ENCODE measurements at places on chromosomes 6 and 20.

DNA sequence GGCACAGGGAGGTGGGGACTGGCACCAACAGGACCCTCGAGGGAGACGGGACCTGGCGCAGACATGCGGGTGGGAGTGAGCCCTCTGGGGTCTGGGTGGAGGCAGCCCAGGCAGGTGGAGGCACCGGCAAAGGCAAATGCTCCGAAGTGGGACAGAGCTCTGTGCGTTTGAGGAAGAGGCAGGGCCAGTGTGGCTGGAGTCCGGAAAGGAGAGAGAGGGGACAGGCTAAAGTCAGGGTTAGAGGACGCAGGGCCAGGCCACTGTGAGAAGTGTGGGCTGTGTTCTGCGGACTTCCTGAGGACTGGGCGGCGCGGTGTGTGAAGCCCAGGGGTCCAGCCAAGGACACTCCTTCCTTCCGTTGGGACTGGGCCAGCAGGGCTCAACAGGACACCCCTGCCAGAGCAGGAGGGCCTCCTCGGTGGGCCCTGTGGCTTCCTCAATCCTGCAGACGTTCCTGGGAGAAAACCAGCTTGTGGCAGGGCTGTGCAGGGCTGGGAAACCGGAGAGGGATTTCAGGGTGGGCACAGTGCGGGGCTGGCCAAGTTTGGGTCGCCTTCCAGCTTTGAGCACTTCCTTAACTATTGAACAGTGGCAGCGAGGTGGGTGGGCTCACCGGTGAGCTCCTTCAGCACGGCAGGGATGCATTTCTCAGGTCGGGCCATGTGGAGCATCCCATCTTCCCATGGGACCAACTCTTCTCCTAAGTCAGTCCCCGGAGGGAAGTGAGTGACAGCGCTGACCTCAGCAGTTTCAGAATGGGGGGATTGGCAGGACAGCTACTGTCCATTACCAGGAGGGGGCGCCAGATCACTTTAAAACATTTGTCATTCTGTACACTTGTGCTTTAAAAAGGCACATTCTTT is 22.5 kb downstream of the MOCS3 start:
- peak; percentile 27 for DNase-seq

DNA sequence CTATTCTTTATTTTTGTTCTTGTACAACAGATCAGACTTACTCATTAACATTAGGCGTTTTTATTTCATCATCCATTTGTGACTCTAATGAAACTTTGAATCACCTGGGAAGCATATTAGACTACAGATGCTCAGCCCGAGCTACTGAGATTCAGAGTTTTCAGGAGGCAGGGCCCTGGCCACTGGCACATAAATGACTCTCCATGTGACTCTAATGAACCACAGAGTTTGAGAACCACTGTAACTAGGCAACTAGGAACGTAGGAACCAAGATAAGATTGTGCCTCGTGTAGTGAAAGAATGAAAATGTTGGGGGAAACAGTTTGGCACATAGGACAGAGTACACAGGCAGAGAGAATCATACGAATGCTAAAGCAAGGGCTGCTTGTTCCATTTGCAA is 405.9 kb upstream of the BTBD3 start:
- DNase-seq = no peak

- DNase-seq = no peak
Observed at GRCh38 chr20:62769346-62770071, 26.8 kb upstream of the MRGBP start.

GRCh38 chr6:158131926-158132325 is 36.1 kb downstream of the SERAC1 start:
- DNase-seq = no peak

GRCh38 chr6:116941727-116942126 is 64.7 kb downstream of the RFX6 start:
- DNase-seq = no peak

- DNase-seq = no peak
Observed at GRCh38 chr20:33992145-33992922, 1.4 kb upstream of the RALY start.

GRCh38 chr20:5214826-5215225 is 88.0 kb downstream of the CDS2 start:
- DNase-seq = no peak

DNA sequence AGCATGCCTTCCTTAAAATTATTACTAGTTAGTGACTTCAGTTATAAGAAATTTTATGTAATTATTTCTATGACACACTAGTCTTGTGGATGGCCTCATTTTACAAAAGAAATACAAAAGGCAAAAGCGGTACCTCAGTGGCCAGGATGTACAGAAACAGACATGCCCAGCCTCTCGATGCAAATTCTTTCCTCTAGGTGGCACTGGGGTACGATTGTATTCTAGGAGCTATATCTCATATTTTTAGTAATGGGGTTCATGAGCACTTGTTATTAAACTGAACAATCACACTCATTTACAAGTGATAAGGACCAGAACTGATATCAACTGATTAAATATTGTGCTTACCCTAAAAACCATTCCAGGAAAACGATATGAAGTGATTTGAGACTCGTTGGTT is 59.8 kb downstream of the SOD2 start:
- DNase-seq = no peak

- no peak for DNase-seq
Observed at GRCh38 chr6:133396984-133397348, 155.8 kb downstream of the EYA4 start.

DNA sequence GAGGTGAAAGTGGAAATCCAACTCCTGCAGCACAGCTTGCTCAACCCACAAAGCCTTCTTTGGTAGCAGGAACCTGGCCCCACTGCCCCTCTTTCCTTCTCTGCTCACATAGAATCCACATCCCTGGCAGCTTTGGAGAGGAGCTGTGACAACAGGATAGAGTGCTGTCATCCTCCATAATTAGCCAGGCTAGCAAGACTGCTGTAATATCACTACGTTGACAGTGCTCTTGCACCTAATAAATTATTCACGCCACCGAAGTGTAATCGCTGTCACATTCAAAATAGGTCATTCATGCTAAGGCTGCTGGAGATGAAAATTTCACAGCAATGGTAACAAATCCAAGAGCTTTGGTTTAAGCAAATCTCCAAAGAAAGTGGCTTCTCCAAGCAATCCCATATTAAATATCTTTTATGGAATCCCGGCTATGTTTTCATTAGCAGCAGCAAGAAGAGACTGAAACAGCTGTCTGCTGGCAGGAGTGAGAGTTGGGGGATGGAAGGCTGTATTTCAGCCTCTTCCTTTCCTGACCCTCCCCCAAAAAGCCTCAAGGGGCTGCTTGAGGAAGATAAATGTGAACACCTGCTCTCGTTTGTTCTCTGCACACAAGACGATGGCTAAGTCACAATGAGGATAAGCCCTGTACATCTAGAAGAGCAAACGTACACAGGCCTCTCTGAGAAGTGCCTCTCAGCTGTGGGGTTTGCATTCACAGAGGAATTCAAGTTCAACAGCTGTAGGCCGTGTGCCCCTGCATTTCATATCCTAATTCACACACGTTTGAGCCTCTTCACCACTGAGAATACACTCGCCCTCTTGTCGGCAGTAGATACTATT is 16.5 kb downstream of the RIPOR2 start:
- no peak for DNase-seq

DNA sequence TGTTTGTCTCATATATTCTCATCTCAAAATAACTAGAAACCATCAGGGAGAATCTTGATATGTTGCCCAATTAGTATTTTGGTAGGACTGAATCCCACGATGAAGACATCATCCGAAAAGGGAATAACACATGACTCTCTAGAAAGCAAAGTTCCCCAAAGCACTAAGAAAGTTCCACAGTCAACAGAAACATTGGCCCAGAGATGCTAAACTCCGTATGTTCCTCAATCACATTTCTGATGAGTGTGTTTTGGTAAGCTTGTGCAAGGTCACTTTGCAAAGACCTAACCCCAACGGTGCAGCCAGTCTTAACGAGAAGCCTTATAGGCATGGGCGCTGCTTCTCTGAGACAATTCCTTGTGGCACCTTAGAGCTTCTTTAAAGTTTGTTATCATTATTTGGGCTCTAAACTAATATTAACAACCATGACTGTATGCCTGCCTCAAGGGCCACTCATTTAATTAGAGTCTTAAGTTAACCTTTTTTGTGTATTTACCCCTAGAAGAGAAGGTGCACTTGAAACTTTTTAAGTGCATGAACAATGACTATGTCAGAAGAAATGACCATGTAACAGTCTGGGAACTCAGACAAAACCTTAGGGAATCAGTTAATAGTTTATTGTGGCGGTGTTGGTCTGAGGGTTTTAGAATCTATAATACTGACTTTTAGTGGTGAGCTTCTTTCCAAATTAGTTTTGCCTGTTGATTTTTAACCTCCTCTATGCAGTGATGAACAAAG is 202.0 kb upstream of the RAB32 start:
- no peak for DNase-seq

GRCh38 chr6:131636880-131637792 is at the start of gene ENPP3:
TSS of gene ENPP3 (plus strand) at chr6:131637302. CDS start at chr6:131637385, 83 bp downstream.
- no peak for DNase-seq

- no peak for DNase-seq
Observed at GRCh38 chr6:53639520-53639919, 26.0 kb downstream of the KLHL31 start.

DNA sequence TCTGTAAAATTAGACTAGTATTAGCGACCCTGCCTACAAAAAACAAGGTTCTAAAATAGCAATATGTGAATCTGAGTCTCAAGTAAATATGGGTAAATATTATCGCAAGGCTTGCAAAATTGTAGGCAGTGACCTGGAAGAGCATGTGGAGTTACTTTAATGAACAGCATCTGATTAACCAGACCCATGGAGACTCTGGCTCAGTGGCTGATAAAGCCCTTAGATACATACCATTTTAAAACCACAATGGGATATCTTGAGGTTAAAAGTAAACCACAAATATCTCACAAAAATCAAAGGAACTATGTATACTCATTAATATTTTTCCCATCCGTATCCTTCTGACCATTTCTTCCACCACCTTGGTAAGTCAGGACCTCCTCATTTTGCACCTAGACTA is 187.0 kb downstream of the MTFR2 start:
- DNase-seq = peak; percentile 63

DNA sequence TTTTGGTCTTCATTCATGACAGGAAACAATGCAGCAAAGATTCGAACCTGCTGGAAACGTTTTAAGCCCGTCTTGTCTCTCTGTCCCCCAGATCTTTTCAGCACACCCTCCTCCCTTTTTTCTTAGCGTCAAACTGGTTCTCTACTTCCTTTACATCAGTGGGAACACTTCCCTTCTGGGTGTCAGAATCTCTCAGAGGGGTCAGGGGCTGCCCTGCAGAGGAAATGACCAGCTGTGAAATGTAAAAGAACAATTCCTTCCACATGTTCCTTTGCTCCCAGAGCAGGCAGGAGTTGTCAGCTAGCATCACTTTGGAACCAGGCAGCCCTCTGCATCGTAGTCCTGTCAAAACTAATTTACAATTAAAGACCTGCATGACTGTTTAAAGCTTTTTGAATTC is 619.0 kb downstream of the TFAP2A start:
- no peak for DNase-seq

DNA sequence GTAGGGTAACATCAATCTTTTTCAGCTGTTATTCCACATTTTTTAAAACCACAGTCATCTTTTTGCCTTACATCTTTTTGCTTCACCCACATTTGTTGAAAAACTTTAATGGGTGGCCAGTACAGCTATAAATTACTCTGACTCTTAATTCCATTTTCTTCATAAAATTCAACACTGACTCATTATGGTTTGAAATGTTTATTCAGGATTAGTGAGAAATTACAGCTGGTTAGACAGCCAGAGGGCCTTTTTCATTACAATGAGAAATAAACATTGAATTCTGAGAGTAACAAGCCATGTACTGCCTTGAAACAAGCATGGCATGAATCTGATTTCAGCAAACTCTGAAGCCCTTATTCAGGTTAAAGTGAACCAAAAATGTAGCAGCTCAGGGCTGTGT is 19.5 kb downstream of the NDUFAF4 start:
- peak; percentile 32 for DNase-seq

DNA sequence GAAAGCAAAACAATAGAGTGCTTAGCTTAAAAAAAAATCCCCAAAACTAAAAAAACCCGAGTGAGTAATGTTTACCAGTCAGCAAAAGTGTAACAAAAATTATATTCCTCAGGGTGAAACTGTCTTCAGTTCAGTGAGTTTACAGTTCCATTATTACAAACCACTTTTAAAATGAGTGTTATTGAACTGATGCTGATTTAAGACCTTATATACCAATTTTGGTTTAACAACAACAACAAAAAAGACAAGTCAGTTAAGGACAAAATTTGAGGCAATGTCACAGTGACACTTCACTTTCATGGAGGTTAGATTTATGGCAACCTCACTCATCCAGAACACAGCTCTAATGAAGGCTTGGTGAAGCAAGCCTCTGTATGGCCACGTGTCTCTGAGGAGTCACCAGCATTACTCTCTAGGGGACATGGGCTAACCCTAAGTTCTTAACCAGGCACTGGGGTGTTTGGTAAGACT is 630.8 kb downstream of the PHF3 start:
- no peak for DNase-seq

DNA sequence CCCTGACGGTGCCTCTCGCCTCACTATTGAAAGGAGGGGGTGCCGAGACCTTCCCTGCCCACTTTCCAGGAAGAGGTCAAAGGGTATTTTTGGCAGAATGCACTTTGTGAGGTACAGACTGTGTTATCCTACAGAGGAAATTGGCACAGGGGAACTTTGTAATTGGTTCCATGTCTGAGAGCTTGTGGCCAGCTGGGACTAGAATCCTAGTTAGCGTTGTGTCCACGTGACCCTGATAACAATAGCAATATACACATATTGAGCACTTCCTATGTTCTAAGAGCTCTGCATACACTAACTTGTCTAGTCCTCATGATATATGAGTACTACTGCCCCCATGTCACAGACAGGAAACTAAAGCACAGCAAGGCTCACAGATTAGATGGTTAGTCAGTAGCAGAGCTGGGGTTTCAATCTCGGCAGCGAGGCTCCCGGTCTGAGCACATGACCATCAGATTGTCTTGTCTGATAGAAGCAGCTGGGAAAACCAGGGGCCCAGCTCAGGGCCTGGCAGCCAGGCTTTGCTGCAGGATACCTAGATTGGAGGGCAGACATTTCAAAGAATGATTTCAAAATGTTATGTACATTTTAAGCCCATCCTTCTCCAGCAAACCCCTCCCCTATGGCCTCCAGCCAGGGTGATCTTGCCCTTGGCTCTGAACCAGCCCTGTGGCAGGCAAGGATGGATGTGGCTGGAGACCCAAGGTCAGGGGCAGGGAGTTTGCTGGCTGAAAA is 1.4 kb downstream of the MAPK13 start:
- DNase-seq = peak; percentile 10

GRCh38 chr20:5933802-5934436 is 16.4 kb downstream of the TRMT6 start:
- no peak for DNase-seq

DNA sequence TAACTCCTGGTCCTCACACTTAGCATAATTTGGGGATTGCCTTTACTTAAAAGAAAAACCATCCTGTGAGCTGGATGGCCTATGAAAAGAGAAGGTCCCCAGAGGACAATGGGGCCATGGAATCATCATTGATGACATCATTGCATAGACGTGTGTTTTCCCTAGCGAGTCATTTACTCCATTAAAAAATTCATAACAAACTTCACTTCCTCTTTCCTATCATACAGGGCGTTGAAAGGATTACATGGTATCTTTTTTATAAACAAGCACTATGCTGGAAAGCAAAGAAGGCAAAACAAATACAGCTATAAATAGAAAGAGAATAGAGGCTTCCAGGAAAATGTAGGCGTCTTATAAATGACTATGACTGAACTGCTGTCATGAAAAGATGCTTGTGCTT is 11.3 kb upstream of the COL12A1 start:
- DNase-seq = no peak

GRCh38 chr20:13373400-13373799 is 152.3 kb downstream of the ISM1 start:
- no peak for DNase-seq

- DNase-seq = peak; percentile 10
Observed at GRCh38 chr6:124223611-124224345, 420.1 kb downstream of the NKAIN2 start.
